ENCODE measurements at places on chromosomes 5 and 9.

GRCh38 chr5:123605822-123606221 is 93.8 kb downstream of the CSNK1G3 start:
- DNase-seq = no peak

GRCh38 chr5:121285801-121286521 is 565.7 kb upstream of the FTMT start:
- DNase-seq = no peak

GRCh38 chr9:109448223-109448622 is 49.9 kb downstream of the PTPN3 start:
- DNase-seq = no peak

GRCh38 chr5:124948062-124948753 is 201.8 kb upstream of the ZNF608 start:
- no peak for DNase-seq

DNA sequence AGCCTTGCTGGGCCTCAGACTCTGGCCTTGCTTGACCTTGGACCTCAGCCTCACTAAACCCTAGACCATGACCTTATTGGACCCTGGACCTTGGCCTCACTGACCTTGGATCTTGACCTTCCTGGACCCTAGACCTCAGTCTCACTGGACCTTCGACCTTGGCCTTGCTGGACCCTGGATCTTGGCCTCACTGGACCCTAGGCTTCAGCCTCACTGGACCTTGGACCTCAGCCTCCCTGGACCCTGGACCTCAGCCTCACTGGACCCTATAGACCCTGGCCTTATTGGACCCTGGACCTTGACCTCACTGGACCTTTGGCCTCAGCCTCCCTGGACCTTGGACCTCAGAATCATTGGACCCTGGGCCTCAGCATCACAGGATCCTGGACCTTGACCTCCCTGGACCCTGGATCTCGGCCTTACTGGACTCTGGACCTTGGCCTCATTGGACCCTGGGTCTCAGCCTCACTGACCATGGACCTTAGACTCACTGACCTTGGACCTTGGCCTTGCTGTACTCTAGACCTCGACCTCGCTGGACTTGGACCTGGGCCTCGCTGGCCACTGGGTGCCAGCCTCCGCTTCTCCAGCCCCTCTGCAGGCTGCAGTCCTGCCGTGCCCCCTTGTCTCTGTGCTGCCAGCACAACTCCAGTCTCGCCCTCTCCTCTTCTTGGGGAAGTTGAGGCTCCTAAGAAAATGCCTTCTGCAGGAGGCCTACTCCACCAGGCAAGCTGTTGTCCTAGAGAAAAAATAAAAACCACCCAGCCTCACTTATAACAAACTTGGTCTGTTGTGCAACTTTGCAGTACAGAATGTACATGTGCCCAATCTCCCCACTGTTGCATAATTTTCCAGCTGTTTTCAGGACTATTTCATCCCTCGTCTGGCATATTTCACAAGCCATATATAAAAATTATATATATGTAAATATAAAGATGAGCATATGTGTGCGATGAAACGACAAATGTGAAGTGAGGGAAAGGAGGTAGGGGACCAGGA is 11.0 kb upstream of the ADAMTS2 start:
- no peak for DNase-seq

GRCh38 chr9:105661011-105661410 is 1.2 kb upstream of the TAL2 start:
- DNase-seq = no peak

DNA sequence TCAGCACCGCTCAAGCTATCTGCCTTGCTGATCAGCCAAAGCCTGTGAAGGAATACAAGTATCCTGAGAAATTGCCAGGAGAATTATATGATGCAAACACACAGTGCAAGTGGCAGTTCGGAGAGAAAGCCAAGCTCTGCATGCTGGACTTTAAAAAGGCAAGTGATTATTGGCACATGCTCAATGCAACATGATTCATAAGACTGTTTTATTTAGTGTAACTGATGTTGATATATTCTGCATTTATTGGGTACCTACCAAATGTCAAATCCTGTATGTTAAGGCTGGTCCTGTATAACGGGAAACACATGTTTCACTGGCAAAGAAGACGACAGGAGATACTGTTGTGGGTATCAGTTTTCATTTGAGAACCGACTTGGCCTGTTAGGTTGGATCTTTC is 69.0 kb downstream of the ADAMTS16 start:
- DNase-seq = no peak

DNA sequence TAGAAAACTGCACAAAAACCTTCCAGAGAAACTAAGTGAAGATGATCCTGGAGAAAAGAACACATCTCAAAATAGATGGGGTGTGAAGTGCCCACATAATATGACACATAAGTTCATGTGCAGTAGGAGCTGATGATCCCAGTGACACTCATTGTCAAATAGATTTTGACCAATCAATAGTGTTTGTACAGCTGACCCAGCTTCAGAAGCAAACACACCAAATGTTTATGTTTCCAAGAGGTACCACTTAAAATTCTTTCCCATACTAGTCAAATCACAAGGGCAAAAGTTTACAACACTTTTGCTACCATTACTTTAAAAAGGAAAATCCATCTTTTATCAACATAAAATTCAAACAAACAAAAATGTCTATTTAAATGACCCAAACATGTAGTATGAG is 175.0 kb downstream of the MLLT3 start:
- DNase-seq = no peak

DNA sequence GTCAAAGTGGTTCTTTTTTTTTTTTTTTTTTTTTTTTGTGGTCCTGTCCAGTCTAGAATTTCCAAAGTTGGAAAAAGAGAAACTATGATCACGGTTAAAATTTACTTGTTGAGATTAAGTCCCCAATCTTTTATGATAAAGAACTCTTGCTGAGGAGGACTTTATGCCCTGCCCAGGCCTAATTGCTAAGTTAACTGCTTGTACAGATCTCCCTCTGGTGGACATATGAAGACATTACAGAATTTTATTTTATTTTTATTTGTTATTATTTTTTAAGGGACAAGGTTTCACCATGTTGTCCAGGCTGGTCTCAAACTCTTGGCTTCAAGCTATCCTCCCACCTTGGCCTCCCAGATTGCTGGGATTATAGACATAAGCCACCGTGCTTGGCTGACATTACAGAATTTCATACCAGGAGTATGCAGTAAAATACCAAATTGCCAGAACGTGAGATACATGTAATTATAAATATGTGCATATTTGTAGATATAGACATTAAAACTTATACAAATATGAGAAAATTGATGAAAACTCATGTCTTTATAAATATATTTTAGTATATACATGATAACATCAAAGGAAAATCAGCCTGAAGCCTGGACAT is 91.2 kb downstream of the RFK start:
- no peak for DNase-seq

- DNase-seq = no peak
Observed at GRCh38 chr9:114184866-114185265, 29.5 kb downstream of the COL27A1 start.

- DNase-seq = no peak
Observed at GRCh38 chr9:69674112-69674685, 2.0 kb upstream of the APBA1 start.

GRCh38 chr9:1869843-1870242 is 145.3 kb upstream of the SMARCA2 start:
- no peak for DNase-seq

- no peak for DNase-seq
Observed at GRCh38 chr5:54848581-54848980, 136.8 kb downstream of the ESM1 start.
